ENCODE measurements at places on chromosomes 6 and 20. TPM values are rescaled to one million over a fixed set of nuclear protein-coding genes. Genes with fewer than 3 reads are reported as not detected.

GRCh38 chr20:242905-243304, 14.6 kb upstream of the DEFB132 start:
- H3K4me1 ChIP-seq, result peaks cover 4% of the 10 kb centered on the region
- DNase-seq, result no peak
- no peak overlapping the region for H3K27ac ChIP-seq
- H3K4me3 ChIP-seq, result no peak overlapping the region

DNA sequence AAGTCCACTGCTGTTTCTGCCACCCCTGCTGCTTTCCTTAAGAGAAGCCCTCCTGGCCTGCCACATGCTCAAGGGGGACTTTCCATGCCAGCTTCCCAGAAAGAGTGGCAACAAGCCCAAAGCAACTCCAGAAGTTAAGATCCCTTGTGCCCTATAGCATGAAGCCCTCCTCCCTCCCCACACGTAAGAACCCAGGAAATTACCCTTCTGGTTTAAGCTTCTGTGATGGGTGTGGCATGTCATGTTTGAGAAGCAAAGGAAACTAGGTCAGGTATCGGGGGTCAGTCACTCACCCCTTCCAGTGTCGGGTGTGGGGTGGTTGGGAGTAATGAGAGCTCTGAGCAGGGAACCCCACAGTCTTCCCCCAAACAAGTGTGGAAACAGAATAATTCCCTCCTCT, 196.1 kb downstream of the LRFN2 start:
- no peak overlapping the region for H3K27ac ChIP-seq
- peaks cover 8% of the 10 kb centered on the region for H3K27me3 ChIP-seq
- no peak for DNase-seq
- H3K4me3 ChIP-seq, result no peak overlapping the region

DNA sequence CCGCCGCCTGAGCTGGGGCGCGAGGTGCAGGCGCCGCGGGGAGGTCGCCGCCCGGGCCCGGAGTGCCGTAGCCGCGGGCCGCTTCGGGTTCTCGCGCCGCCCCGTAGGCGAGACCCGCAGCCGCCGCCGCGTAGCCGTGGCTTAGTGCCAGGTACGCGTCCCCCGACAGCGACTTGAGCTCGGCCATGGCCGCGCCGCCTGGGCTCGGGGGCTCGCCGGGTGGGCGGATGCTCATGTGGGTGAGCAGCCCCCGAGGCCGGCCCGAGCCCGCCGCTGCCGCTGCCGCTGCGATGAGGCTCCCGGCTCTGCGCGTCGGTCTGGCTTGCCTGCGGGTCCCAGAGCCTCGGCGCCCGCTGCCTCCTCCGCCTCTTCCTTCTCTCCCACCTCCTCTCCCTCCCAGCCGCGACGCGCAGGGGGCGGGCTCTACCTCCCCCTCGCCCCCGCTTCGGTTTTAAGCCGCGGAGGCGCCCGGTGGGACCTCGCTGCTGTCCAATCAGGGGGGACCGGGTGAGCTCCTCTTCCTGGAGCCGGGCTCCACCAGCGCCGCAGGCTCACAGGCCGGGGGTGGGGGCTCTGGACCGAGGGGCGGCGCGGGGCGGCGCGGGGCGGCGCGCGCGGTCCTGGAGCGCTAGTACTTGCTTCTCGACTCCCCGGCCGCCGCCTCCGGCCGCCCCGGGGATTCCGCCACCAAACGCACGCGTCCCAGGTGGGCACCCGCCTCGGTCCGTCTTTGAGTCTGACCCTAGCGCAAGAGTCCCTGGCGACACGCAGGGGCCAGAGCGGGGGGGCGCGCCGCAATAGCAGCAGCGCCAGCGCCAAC, at the start of gene BHLHE23:
TSS of gene BHLHE23 (minus strand) at position 425 of the 820 bp plus-strand sequence. CDS start at position 235, 190 bp downstream.
- DNase-seq, result no peak
- H3K27ac ChIP-seq, result no peak within 1 kb of the TSS
- no peaks in the 10 kb centered on the region for H3K36me3 ChIP-seq
- H3K4me3 ChIP-seq, result no peak within 1 kb of the TSS
- peaks cover 21% of the 10 kb centered on the region for H3K27me3 ChIP-seq

DNA sequence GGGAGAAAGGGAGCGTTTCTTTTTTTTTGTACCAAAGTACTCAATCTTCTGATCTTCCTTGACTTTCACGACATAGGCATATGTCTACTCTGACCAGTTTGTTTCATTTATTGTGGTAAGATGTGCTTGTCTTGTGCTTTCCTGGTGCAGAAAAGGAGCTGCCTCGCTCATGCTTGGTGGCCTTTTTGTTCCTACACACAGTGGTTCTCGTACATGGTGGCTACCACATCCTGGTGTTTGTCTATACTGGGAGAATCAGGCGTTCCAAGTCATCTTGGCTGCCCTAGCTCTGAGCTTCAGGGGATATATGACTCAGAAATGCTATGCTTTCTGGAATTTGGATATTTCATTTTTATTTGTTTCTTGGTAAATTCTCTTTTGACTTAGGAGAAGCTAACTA, 31.8 kb downstream of the MYB start:
- H3K27ac ChIP-seq, result peak overlapping the region; percentile 24
- peak overlapping the region; percentile 74 for H3K4me3 ChIP-seq
- peaks cover 23% of the 10 kb centered on the region for H3K4me1 ChIP-seq

DNA sequence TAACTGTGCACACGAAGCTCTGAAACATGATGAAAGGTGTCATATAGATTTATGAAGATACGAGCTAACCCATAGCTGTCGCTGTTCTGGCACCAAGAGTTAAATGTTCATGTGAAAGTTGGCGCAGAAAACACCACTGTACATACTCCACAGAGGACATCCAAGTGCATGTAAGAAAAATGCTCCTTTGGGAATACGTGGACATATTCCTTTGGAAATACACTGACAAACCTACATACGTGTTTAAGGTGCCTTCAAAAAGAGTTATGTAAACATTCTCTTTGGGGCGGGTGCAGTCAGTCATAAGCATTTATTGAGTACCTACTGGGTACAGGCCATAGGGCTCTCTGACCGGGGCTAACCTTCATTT, 723 bp upstream of the ARID1B start:
- H3K4me3 ChIP-seq, result peak overlapping the region; percentile 96
- H3K4me1 ChIP-seq, result peaks cover 18% of the 10 kb centered on the region
- no peaks in the 10 kb centered on the region for H3K36me3 ChIP-seq
- no peak for DNase-seq

GRCh38 chr6:116471531-116471930, 10.4 kb downstream of the CALHM6 start:
- no peaks in the 10 kb centered on the region for H3K4me1 ChIP-seq
- H3K27ac ChIP-seq, result no peak overlapping the region
- no peaks in the 10 kb centered on the region for H3K36me3 ChIP-seq

DNA sequence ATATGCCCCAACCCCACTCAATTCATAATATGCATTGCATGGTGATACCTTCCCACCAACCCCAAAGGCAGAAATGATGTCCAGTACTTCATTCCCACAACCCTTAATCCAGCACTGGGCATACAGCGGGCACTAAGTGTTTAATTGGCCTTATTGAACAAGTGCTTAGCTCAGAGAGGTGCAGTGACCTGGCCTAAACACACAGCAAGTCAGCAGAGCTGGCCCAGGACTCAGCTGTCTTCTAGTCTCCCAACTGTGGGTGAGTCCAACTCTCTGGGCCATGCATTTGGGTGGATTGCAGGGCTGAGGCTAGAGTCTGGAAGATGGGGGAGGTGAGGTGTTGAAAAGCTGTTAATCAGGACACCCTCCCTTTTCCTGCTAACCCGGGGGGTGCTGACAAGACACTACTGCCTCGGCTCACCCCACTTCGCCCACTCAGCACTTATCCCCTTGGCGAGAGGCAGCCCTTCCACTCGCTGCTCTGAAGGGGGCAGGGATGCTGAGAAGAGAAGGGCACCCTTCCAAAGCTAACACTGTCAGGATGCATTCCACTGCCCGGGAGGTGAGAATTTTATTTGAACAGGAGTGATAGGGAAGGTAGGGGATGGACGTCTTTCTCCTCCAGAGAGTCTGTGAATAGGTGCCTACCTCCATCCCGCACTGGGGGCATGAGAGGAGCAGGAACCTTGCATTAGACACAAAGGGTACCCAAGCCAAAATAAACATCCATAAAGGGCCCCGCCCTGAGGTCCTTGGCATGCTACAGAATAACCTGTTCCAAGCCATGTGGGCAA, 14.2 kb downstream of the KCNK5 start:
- H3K4me3 ChIP-seq, result no peak overlapping the region
- no peak overlapping the region for H3K27ac ChIP-seq
- no peak for DNase-seq
- no peaks in the 10 kb centered on the region for H3K36me3 ChIP-seq
- no peaks in the 10 kb centered on the region for H3K4me1 ChIP-seq

DNA sequence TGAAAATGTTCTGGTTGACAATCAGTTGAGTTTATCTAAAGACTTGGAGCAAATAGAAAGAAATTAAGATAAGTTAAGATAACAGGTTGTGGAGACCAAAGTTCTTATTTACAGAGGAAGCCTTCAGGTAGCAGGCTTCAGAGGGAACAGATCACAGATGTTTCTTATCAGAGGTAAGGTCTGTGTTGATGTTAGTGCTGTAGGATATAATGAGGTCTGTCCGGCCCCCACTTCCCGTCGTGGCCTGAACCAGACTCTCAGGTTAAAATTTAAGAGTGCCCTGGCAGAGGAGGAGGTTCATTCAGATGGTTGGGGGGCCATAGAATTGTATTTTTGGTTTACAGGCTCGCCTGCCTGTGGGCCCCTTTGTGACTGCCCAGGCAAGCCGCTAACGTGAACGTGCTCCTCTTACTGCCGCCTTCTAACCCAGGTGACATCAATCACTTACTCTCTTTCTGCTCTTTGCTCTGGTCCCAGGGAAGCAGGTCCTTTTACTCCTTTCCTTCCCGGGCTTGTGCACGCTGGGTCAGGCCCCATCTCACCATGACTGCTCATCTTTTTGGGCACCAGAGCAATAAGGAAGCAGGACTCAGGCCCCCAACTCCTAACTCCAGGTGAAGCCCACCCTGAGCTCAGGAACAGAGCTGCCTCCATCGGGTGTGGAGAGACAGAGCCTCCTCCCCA, 18.3 kb upstream of the UNC93A start:
- no peaks in the 10 kb centered on the region for H3K4me1 ChIP-seq
- H3K36me3 ChIP-seq, result no peaks in the 10 kb centered on the region
- no peak overlapping the region for H3K4me3 ChIP-seq
- H3K27me3 ChIP-seq, result no peaks in the 10 kb centered on the region
- no peak for DNase-seq

GRCh38 chr20:32495949-32496348, 89.2 kb downstream of the NOL4L start:
- H3K4me3 ChIP-seq, result no peak overlapping the region
- no peaks in the 10 kb centered on the region for H3K27me3 ChIP-seq
- H3K27ac ChIP-seq, result no peak overlapping the region
- H3K4me1 ChIP-seq, result no peaks in the 10 kb centered on the region

DNA sequence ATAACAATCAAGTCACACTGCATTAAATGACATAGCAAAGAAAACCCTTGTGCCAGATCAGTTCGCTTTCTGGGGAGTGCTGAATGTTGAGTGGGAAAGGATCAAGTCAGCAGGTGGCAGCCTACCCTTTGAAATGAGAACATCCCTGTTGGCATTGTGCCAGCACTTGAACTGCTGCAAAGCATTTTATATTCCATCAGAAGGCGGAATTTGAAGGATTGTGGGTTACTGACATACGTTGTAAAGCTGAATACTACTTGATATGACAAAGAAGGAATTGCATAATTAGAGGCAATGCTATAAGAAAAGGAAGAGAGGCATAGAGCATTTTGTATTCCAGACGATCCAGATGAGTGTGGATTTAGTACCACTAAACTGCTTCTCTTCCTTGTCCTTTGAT, 26.5 kb downstream of the BCKDHB start:
- H3K4me3 ChIP-seq, result no peak overlapping the region
- no peaks in the 10 kb centered on the region for H3K4me1 ChIP-seq
- H3K36me3 ChIP-seq, result peaks cover 25% of the 10 kb centered on the region
- peak; percentile 49 for DNase-seq
- no peak overlapping the region for H3K27ac ChIP-seq

- no peak overlapping the region for H3K4me3 ChIP-seq
- H3K36me3 ChIP-seq, result no peaks in the 10 kb centered on the region
- DNase-seq, result no peak
- H3K4me1 ChIP-seq, result no peaks in the 10 kb centered on the region
Measured at GRCh38 chr6:108145639-108146038, 20.2 kb upstream of the NR2E1 start.

GRCh38 chr6:43715056-43715788, 27.6 kb upstream of the MRPS18A start:
- H3K27me3 ChIP-seq, result no peaks in the 10 kb centered on the region
- H3K27ac ChIP-seq, result no peak overlapping the region
- no peak for DNase-seq
- no peak overlapping the region for H3K4me3 ChIP-seq

DNA sequence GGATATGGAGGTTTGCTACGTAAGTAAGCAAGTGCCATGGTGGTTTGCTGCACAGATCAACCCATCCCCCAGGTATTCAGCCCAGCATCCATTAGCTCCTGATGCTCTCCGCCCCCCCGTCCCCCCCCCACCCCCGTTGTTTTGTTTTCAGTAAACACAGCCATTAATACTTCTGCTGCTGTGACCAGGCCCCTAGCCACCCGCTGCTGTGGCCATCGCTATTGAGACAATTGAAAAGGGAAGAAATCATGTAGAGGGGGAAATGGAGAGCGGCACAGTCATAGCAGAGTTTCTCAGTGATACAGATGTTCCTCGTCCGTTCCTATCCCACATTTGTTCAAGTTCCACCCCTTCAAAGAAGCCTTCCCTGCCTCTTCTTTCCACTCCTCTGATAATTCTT, 24.9 kb downstream of the SLC35D3 start:
- H3K27ac ChIP-seq, result no peak overlapping the region
- H3K27me3 ChIP-seq, result peaks cover 4% of the 10 kb centered on the region
- no peaks in the 10 kb centered on the region for H3K4me1 ChIP-seq
- H3K4me3 ChIP-seq, result no peak overlapping the region
- H3K36me3 ChIP-seq, result no peaks in the 10 kb centered on the region
- no peak for DNase-seq

GRCh38 chr6:169763308-169763707, 11.9 kb downstream of the ERMARD start:
- H3K27ac ChIP-seq, result no peak overlapping the region
- H3K4me1 ChIP-seq, result no peaks in the 10 kb centered on the region
- peaks cover 78% of the 10 kb centered on the region for H3K36me3 ChIP-seq
- no peaks in the 10 kb centered on the region for H3K27me3 ChIP-seq
- no peak overlapping the region for H3K4me3 ChIP-seq

- DNase-seq, result no peak
- peak overlapping the region; percentile 22 for H3K4me3 ChIP-seq
- H3K36me3 ChIP-seq, result peaks cover 13% of the 10 kb centered on the region
- H3K27ac ChIP-seq, result no peak overlapping the region
Measured at GRCh38 chr6:26400626-26401025, 1.4 kb upstream of the BTN3A1 start.

The DZANK1 gene
- polyA plus RNA-seq, result 0.23 TPM

The RAB23 gene
- polyA plus RNA-seq, result 0.49 TPM

The FAM83D gene
- 1.3 TPM for polyA plus RNA-seq

The PLCB4 gene
- not detected for polyA plus RNA-seq

The KCTD20 gene
- 37.5 TPM for polyA plus RNA-seq

The ADISSP gene
- polyA plus RNA-seq, result 24.2 TPM

All from CD4-positive, CD25-positive, alpha-beta regulatory T cell (primary cell).